CD8-positive, alpha-beta T cell (primary cell): ENCODE measurements at places on chromosomes 7 and 10.

DNA sequence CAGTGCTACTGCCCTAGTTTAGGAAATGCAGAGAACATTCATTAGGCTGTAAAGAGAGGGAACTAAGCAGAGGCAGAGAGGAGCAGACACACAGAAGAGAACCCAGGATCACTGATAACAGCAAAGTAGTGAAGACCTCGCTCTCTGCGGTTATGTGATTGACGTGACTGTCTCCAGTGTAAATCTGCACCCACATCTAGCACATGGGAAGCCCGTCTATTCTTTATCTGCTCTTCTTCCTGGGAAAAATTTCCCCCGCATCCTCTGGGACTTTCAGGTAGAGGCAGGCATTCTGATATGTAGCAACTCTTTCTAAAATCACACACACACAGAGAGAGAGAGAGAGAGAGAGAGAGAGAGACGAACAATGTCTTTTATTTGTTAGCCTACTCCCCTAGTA lies 699.6 kb downstream of the GRID1 start:
- DNase-seq: no peak

DNA sequence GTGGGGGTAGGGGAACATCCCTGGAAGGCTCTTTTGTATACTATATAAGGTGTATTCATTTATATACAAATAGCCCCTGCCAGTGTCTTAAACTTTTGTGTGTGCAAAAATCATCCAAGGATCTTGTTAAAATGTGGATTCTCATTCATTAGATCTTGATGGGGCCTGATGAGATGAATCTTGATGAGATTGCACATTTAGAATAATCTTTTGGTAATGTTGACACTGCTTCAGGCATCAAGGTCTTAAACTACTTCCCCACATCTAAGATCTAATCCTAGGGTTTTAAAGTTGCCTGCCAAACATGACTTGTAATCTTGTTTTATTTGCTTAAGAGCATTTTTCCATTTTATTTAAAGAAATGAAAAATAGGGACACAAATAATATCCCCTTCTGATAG lies 13.0 kb downstream of the TLX1 start:
- DNase-seq: no peak

DNA sequence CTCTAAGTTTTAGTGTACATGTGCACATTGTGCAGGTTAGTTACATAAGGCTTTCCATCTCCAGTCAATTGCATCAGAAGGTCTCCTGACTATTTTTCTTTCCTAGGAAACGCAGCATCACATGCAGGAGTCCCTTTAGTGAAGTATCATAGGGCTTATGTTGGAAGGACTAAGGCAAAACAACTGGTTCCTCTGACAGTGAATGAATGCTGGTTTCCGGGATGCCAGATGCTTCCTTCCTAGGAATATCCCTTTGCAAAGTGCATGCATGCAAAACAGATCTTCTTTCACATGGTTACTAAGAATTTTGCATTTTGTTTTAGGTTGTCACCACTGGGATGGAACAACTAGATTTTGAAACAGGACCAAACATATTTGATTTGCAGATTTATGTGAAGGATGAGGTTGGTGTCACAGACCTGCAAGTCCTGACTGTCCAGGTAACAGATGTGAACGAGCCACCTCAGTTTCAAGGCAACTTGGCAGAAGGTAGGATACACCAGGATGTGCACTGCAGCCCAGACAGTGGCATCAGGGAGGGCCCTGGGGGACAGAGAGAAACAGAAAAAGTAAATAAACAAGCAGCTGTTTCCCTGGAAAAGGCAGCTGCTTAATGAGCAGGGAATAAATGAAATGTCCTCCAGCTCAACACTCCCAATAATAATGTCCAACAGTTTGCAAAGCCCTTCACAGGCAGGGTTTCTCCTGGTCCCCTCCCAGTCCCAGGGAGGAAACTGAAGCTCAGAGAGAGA lies 17.8 kb downstream of the CDHR3 start:
- DNase-seq: no peak

DNA sequence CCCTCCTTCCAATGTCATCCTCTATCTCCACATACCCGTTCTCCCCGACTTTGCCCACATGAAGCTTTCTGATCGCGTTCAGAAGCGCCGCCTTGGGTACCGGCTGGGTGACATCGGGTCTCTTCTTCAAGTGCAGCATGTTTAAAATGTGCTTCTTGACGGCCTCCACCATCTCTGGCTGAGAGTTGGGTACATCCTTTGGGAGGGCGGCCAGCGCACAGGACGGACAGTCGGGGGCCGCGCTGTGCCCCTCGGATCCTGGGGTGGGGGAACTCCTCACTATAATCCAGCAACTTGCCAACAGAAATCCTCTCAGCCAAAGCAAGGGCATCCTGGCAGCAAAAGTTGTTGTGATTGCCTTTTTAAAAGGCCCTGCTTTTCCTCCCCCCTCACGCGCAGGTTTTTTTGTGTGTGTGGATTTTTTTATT lies 2.8 kb downstream of the INHBA start:
- DNase-seq: no peak

- DNase-seq: no peak
These were observed 33.8 kb downstream of the FAM53B start for GRCh38 chr10:124710266-124710881.
